ENCODE measurements at places on chromosomes 5 and 9.
A peak's percentile ranks its signal among the peaks of the same experiment; 100 is the strongest.

GRCh38 chr9:37801287-37801850 is 772 bp downstream of the DCAF10 start:
- DNase-seq: no peak

DNA sequence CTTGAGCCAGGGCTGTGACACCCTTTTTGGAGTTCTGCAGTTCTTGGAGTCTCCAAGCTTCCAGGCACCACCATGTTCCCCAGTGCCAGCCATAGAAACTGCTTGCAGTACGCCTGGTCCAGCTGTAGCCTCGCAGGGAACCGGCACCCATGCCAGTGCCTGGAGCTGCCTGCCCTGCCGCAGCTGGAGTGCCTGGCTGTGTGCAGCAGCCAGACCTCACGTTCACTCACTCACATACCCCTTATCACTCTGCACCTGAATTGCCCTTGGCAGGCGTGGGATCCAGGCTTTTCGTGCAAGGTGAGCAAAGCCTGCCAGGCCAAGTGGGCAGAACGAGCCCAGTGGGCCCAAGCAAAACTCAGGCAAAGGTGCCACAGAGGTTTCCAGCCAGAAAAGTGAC is 77.8 kb upstream of the SHB start:
- DNase-seq: no peak

DNA sequence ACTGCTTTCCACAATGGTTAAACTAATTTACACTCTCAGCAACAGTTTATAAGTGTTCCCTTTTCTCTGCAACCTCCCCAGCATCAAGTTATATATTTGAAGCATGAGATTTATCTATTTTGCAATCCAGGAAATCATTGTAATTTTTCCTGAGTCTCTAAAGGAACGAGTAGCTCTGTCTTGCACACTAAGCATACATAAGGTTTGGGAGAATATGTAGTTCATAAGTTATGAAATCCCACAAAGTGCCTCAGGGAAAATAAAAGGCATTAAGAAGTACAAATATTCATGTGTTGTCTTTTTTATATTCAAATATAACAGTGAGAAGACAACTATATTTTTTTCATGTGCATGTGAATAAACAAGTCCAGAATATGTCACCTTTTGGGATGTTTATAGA is 377.1 kb upstream of the RORB start:
- no peak for DNase-seq

DNA sequence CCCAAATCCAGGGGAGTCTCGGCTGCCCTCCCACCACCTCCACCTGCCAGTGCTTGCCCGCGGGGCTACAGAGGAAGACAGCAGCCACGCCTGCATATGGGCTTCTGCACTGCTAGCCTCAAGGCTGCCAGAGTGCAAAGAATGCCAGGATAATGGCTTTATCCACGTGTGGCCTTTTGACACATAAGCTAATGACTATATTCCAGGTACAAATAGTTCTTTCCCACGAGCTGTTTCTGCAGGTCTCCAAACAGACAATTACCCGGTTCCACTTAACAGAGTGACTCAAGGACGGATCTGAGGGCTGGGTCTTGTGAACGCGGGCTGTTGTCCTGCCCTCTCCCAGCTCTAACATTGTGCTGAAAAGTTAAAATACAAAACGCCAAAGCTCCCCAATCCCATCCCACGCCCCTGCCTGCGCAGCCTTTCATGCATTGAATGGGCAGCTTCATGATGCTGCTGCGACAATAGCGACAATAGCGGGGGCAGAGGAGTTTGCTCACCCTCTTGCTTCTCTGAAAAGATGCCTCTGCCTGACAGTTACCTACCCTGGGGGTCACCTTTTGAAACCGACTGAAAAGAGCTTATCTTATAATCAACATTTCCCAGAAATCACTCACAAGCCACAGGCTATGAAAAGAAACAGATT is 39.1 kb upstream of the MSH3 start:
- no peak for DNase-seq

DNA sequence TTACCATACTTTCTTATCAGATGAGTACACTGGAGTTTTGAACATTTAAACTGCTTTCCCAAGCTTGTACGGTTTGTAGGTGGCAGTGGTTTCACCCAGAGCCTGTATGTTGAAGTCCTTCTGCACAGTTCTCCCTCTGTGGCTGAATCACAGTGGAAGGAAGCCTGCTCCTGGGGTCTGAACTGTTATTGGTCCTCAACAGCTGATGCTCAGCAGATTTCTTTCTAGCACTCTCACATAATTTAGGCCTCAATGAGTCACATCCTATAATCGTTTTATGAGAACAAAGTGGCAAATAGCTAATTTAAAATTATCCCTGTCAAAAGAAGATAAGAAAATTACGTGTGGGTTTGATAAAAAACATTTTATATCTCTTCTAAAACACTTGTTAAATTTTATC is 229.7 kb downstream of the TLE4 start:
- no peak for DNase-seq

GRCh38 chr5:82374637-82375036 is 96.5 kb upstream of the RPS23 start:
- no peak for DNase-seq

GRCh38 chr9:121269642-121270254 is 1.8 kb downstream of the GSN start:
- DNase-seq: no peak

GRCh38 chr5:14250748-14251701 is 107.9 kb downstream of the TRIO start:
- DNase-seq: no peak

DNA sequence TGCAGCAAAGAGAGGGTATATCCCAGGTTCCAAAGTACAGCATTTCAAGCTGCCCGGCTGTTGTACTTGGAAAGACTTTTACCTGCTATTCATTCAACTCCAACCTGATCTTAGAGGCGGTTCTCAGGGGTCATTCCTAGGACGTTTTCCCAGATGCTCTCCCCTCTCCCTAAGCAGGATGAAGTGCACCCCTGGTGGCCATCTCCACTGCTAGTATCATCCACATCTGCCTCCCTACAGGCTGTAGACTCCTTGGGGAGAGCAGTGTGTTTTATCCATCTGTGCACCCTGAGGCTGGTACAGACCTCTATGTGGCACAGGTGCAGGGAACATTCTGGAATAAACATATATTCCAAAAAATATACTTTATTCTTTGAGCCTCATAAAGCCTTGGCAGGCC is 56.8 kb downstream of the PTPN3 start:
- DNase-seq: peak; percentile 10

- no peak for DNase-seq
Measured at GRCh38 chr5:173669483-173669882, 53.0 kb upstream of the BOD1 start.

Measured in SW 1271 (cell line).